Prostate gland (tissue), 2 donors: ENCODE measurements at places on chromosomes 11 and 22. TPM values are rescaled to one million over a fixed set of nuclear protein-coding genes. Genes with fewer than 3 reads are reported as not detected.

GRCh38 chr22:41479671-41480396, 10.9 kb downstream of the ACO2 start:
- no peak overlapping the region for H3K4me3 ChIP-seq
- no peaks in the 10 kb centered on the region for H3K27me3 ChIP-seq
- no peaks in the 10 kb centered on the region for H3K4me1 ChIP-seq

Gene OR10S1
- not detected for total RNA-seq

GRCh38 chr11:38842991-38843390, 2245.0 kb upstream of the RAG2 start:
- no peaks in the 10 kb centered on the region for H3K27me3 ChIP-seq
- no peaks in the 10 kb centered on the region for H3K4me1 ChIP-seq
- H3K27ac ChIP-seq = no peak overlapping the region
- H3K36me3 ChIP-seq = no peaks in the 10 kb centered on the region

Gene MS4A15
- not detected for total RNA-seq

Gene CHADL
- 19.0 TPM for total RNA-seq

DNA sequence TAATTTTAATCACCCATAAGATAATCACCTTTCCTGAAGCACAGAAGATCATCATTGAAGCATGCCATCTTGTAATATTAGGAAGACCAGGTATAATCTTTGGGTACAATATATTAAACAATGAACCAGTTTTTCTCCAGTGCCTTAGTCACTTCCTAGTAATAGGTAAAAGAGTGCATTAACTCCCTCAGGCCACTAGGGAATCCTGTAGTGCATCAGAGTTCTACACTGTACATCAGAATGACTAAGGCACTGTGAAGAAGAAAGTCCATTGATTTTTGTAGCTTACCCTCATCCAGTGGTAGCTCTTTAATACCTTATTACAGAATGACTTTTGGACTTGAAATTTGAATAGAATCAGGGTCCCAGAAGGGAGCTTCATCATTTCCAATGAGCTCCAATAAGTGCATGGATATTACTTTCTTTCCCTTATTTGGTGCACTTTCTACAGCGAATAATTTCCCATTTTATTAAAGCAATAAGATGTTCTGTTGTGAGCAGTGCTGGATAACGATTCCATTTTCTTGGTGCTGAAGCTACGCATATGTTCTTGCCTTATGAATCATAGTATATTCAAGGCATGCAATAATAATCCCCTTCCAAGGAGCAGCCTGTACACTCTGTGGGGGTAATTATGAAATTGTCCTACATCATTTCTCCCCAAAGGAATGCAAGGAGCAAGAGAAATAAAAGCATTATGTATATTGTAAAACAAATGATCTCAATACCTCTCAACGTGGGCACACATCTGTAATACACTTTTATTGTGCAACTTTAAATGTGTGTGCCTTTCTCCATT, 4.7 kb downstream of the C11orf87 start:
- H3K4me3 ChIP-seq = no peak overlapping the region
- H3K4me1 ChIP-seq = no peaks in the 10 kb centered on the region
- no peak for DNase-seq
- H3K36me3 ChIP-seq = no peaks in the 10 kb centered on the region
- no peak overlapping the region for H3K27ac ChIP-seq

DNA sequence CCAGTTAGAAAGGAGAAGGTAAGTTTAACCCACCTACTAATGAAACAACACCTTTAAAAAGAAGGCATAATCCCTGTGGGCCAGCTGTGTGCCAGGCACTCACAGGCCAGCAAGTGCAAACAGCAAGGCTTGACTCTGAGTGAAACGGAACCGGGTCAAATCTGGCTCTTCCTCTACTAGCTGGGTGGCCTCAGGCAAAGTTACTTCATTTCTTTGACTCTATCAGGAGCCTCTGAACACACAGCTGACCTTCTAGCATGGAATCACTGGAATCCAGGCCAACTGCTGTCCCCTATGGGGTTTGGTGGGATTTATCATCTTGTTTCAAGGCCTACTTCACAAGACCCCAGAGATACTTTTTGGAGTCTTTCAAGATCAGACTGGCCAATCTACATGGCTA, 3.3 kb downstream of the RAB38 start:
- H3K4me1 ChIP-seq = no peaks in the 10 kb centered on the region
- no peaks in the 10 kb centered on the region for H3K27me3 ChIP-seq
- H3K36me3 ChIP-seq = no peaks in the 10 kb centered on the region
- no peak overlapping the region for H3K27ac ChIP-seq
